Ascending aorta (tissue), 2 donors: ENCODE measurements at places on chromosomes 5 and 9. TPM values are rescaled to one million over a fixed set of nuclear protein-coding genes. Genes with fewer than 3 reads are reported as not detected.
A peak's percentile ranks its signal among the peaks of the same experiment; 100 is the strongest.

DNA sequence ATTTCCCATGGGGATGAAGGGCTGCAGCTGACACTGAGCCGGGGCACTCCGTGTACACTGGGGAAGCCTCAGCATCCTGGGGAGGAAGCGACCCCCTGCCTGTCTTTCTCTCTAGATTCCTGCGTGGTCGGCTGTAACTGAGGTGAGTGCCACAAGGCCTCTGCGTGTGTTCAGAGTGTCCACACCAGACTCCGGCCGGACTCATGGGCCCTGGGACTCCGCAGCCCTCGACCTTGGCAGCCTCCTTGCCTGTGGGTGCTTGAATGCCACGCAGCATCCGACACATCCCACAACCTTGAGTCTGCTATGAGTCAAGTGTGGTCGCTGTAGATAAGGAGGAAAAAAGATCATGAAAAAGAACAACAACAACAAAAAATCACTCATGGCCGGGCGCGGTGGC lies 23.4 kb downstream of the PAEP start:
- DNase-seq: no peak

GRCh38 chr5:78472469-78473106 lies 112.2 kb downstream of the SCAMP1 start:
- DNase-seq: no peak

PALM2AKAP2 gene
- total RNA-seq: 38.2 TPM

DNA sequence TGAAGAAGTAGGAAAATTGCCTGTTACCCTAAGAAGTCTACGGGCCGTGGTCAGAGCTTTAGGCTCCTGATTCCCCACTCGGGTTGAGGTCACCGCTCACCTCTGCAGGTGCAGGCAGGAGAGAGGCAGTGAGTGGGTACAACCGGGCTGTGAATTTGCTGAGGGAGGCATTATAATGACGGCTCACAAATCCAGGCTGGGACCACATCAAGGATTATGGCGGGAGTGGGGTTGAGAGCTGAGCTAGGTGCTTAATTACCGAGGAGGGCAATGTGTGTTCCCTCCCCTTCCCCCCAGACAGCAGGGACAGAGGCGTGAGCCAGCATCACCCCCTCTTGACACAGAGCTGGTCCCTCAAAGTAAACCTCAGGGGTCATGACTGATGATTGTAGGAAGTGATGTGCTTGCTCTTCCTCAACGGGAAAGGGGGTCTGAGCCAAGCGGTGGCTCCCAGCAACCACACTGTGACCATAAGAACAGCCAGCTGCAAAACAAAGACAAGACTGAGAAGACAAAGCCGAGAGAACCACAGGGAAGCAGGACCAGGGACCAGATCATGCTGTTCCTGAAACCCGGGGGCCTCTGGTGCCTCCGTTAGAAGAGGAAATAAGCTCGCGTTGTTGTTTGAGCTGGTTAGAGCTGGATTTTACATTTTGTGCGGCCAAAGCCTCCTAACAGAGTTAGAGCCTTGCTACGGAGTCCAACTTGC lies 77.7 kb downstream of the OLFM1 start:
- DNase-seq: no peak

DNA sequence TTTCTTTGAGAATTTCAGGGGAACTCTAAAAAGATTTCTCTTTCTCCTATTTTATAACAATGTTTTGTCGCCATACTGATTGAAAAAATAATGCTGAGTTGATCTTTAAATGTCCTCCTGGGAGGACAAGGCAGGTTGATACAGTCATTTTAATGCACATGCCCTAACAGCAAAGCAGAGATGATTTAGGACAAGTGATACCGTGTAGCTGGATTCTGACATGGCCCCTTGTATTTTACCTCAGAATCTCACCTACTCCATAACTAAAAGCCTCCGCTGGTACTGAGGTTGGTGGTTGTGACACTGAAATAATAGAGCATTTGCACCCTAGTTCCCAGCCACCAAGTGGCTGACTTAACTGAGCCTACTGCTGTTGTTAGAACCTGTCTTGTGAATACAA lies 811 bp upstream of the LRRTM2 start:
- no peak for DNase-seq

- DNase-seq: no peak
These were observed 168.3 kb upstream of the PUM3 start for GRCh38 chr9:3012245-3012644.

CARTPT gene
- total RNA-seq: 12.7 TPM

DNA sequence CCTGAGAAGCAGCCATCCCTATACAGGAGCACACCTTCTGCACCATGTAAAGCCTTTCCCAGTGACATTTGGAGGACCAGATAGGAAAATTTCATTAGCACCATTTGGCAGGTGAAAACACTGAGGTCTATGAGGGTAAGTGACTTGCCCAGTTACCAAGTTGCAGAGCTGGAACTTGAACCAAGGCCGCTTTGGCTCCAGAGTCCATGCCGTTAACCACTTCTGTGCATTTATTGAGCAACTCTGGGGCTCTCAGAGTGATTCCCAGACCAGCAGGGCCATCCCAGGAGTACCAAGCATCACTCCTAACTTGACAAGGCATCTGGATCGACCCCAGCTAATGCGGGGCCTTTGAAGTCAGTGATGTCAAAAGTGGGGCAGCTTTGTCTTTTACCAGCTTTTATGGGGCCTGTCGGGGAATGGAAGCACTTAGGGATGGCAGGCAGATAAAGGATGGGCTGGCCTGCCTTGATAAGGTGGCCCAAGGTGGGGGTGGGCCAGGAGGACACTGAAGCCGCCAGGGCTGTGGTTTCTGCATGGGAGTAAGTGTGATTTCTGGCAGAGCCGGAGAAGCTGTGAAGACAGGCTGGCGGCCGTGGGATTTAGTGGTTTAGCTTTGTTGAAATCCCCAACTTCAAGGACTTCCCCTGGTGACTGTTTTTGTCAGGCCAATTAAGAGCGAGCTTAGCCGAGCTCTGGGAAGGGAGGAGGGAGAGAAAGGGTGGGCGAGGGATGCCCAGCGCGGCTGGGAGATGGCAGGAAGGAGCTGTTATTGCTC lies 127.3 kb downstream of the MACROH2A1 start:
- DNase-seq: no peak

CTNND2 gene
- total RNA-seq: 0.11 TPM

PDE6A gene
- total RNA-seq: not detected

DNA sequence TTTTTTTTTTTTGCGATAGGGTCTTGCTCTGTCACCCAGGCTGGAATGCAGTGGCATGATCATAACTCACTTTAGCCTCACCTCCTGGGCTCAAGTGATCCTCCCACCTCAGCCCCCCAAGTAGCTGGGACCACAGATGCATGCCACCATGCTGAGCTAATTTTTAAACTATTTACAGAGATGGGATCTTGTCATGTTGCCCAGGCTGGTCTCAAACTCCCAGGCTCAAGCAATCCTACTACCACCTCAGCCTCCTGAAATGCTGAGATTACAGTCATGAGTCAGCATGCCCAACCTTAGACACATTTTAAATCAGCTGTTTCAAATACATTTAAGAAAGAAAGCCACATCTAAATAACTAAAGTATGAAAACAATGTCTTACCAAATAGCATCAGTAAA lies 439.0 kb downstream of the EBF1 start:
- no peak for DNase-seq

PTBP3 gene
- total RNA-seq: 21.3 TPM

- DNase-seq: no peak
These were observed 102.1 kb upstream of the ASTN2 start for GRCh38 chr9:117516676-117517632.

GRCh38 chr5:160463740-160464465 lies 42.2 kb downstream of the PTTG1 start:
- no peak for DNase-seq

RNF38 gene
- total RNA-seq: 16.1 TPM

ANKRD18B gene
- not detected for total RNA-seq

CLIC3 gene
- total RNA-seq: 2.8 TPM

DNA sequence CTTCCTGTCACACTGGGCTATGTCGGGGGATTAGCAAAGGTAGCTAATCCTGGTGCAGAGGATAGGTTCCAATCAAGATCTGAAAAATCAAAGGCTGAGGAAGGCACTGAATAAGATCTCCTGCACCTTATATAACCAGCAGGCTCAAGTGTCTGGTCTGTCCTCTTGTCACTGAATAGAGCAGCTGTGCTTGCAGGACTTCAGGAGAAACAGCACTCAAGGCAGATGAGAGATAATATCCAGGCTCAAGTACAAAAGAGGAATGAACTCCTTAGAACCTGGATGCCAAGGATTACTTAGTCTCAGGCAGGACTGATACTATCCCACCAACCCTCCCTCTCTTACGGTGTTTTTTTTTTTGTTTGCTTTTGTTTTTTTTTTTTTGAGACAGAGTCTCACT lies 108.8 kb upstream of the LRRTM2 start:
- DNase-seq: no peak

- no peak for DNase-seq
These were observed 12.4 kb upstream of the ANKRD55 start for GRCh38 chr5:56245481-56245880.

LEAP2 gene
- 0.21 TPM for total RNA-seq

ANKRD18A gene
- not detected for total RNA-seq

DNA sequence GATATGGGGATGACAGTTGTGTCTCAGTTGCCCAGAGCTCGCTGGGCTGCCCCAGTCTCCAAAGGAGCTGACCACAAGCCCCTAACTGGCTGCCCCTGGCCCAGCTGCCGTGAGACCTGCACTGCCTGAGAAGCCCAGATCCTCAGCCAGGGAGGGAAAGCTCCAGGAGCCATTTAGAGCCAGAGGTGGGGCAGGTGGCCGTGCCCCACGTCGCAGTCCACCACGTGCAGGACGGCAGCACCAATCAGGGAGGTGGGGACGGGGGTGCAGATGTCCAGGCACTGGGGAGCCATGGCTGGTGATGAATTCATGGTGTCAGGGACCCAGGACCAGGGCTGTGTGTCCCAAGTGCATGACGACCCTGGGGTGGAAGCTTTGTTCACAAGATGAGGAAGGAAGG lies 13.4 kb downstream of the PRRX2 start:
- DNase-seq: no peak

IL9 gene
- total RNA-seq: not detected

DNA sequence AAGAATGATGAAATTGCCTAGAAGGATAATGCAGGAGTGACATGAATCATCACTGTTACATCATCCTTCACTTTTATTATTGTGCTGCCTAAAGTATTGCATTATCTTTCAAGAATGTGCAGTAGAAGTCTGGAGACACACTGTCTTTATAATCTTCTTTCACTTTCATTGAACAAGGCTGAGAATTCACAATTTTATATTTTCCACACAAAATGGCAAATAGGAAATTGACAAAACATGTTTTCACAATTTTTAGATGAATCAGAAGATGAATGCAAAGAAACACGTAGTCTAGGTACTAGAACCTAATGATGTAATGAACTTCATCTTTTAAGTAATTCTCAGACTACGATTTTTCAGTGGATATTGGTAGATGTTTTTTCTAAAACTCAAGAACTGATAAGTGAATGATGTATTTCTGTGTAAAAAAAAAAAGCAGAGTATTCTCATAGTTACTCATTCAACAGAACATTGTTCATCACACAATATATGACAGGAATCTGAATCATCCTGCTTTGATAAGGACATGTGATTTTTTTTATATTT lies 131.5 kb upstream of the GRHPR start:
- no peak for DNase-seq

- peak; percentile 92 for DNase-seq
These were observed 453.0 kb downstream of the EFNA5 start for GRCh38 chr5:107217721-107218130.

DNAJC25 gene
- 2.2 TPM for total RNA-seq

ACOT12 gene
- not detected for total RNA-seq

GRCh38 chr9:7613931-7614330 lies 185.6 kb downstream of the DMAC1 start:
- no peak for DNase-seq

GRCh38 chr9:87639949-87640348 lies 86.0 kb upstream of the CTSL start:
- DNase-seq: no peak

- DNase-seq: no peak
These were observed 26.7 kb upstream of the FCN1 start for GRCh38 chr9:134944351-134944802.

PTGDS gene
- total RNA-seq: 68.3 TPM

DNA sequence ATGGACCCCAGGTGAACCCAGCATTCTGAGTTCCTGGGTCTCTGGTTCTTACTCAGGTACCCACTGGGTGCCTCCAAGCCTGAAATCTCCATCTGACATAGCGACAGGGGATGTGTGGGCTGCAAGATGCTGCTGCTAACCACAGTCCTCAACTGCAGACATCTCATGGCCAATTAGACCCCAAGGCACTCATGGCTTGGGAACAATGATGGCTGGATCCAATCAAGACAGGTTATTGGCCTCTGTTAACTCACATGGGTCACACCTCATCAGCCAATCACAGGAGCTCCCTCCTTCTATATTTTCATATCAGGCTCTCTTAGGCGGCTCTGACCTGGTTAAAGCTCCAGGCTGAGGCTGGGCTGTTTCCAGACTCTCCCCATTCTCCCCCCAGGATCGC lies 57.0 kb downstream of the CXXC5 start:
- no peak for DNase-seq

GRCh38 chr9:23586906-23587305 lies 239.1 kb downstream of the ELAVL2 start:
- DNase-seq: no peak

DNA sequence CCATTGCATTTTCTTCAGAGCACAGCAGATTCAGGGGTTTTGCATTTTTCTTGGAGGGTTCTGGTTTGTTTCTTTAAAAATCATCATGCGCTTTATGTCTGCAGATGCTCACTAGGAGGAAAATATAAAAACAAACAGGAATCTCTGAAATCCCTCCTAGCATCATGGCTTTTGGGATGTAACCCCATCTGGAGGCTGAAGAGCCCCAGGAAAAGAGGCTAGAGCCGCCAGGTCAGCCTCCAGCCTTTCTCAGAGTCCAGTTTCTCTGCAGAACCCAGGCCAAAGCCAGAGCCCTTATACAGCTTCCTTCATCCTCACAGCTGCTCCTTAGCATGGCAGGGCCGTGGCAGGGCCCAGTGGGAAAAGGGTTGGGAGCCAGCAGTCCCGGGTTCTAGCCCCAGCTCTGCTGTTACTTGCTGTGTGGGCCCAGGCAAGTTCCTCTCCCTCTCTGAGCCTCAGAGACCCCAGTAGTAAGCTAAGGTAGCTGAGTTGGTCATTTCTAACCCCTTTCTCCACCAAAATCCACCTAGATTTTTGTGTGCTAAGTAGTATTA lies 62.1 kb downstream of the PAX5 start:
- DNase-seq: no peak

DNA sequence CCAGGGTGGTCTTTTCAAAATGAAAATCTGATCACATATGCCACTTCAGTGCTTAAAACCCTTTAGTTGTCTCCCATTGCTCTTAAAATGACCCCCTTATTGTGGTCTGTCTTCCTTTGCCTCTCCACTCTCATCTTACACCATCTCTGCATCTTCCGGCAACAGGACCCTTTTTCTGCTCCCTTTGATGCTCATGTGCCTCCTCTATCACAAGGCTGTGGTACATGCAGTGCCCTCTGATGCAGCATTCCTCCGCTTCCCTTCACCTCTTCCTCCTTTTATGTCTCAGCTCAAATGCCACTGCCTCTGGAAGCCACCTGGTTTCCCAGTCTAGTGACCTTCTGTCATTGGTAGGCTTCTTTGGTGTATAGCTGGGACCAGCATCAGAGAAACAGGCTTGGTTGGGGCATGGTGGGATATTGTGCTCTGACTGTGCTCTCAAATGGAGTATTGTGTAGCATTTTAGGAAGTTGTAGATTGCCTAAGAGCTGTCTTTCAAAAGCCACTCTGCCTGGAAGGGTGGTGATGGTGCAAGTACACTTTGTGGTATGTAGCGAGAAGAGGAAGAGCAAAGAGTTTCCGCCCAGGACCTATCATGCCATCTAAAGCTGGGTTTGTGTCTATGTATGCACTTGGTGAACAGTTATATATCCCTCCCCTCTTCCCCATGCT lies 28.1 kb downstream of the ARHGAP26 start:
- no peak for DNase-seq
